ENCODE measurements at places on chromosomes 16 and 17. TPM values are rescaled to one million over a fixed set of nuclear protein-coding genes. Genes with fewer than 3 reads are reported as not detected.

DNA sequence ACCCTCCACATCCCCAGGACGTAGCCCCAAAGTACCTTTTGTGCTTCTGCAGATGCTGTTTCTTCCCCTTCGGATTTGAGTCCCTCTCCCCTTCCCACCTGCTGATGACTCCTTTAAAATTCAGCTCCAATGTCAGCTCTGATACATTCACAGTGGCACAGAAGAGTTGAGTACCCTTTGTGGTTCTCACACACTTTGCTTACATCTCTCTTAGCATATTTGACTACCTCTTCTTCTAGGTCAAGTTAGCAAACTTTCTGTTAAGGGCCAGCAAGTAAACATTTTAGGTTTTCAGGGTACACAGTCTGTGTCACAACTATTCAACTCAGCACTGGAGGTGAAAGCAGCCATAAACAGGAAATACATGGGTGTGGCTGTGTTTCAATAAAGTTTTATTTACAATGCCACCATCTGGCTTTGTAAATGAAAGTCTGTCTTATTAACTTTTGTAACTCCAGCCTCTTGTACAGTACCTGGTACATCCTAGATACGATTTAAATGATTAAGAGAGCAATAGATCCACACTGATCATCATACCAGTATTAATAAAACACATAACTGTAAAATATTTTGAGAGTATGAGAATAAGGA lies 161.7 kb downstream of the SOX9 start:
- DNase-seq, result no peak
- no peak overlapping the region for H3K27ac ChIP-seq
- H3K4me1 ChIP-seq, result no peaks in the 10 kb centered on the region
- no peaks in the 10 kb centered on the region for H3K36me3 ChIP-seq

Gene CHRNE
- total RNA-seq, result 0.76 TPM

Gene LGALS3BP
- 35.3 TPM for total RNA-seq

GRCh38 chr17:15511142-15511541 lies 43.7 kb upstream of the CDRT4 start:
- H3K27ac ChIP-seq, result no peak overlapping the region
- no peaks in the 10 kb centered on the region for H3K36me3 ChIP-seq
- H3K27me3 ChIP-seq, result no peaks in the 10 kb centered on the region
- H3K4me3 ChIP-seq, result no peak overlapping the region
- H3K4me1 ChIP-seq, result peaks cover 8% of the 10 kb centered on the region

GRCh38 chr16:66541388-66542355 lies 8.2 kb downstream of the TK2 start:
- H3K36me3 ChIP-seq, result no peaks in the 10 kb centered on the region
- no peak overlapping the region for H3K4me3 ChIP-seq
- DNase-seq, result no peak
- no peak overlapping the region for H3K27ac ChIP-seq

DNA sequence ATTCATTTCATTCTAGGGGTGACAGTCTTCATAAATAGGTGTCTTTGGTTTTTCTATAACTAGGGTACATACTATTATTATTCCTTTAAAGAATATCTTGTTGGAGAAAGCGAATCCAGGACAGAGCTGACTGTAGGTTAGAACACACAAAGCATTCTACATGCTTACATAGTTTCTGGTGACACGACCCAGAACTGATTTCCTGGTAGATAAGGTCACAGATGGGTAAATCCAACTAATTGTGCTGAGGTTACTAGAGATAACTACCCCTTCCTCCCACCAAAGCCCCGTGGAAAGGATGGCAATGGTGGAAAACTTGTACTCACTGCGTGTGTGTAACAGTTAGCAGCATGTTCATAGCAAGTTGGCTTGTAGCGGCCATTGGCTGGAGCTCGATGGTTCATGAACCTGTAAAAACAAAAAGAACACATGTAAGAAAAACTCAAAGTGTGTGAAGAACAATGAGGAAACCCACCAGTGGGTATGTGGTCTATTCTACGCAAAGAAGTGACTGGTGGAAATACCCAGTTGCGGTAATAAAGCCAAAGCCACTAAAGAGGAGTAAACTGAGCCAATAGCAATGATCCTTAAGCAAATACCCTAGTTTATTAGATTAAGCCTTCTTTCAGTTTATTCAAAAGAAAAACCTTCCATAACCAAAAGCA lies 7.7 kb downstream of the MMD start:
- H3K36me3 ChIP-seq, result no peaks in the 10 kb centered on the region
- H3K27ac ChIP-seq, result no peak overlapping the region
- no peak overlapping the region for H3K4me3 ChIP-seq
- H3K4me1 ChIP-seq, result no peaks in the 10 kb centered on the region
- DNase-seq, result no peak

DNA sequence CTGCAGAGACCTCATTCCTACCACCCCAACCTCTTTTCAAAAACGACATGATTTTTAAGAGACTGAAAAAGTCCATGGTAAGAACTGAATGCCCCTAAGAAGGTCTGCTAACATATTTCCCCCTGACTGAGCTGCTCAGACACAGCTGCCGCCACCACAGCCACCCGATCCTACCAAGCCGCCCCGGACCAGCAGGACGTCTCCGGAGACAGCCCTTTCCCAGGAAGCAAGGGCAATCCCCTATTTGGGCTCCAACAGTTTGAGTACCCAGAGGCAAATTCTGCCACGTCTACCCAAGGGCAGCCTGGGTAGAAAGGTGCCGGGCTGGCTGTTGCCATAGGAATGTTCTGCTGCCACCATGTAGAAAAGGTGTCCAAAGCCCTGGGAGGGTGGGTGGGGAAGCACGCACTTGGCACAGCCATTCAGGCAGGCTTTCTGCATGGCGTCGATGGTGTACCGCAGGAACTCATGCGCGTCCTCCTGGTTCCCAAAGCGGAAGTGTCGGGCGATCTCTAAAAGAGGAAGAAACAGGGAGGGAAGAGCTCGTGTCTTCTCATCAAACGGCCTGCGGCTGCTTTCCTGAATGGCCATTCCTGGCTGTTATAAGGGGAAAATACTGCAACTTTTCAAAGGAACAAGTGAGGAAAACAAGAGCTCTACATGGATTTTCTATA lies 13.6 kb downstream of the USP36 start:
- no peak overlapping the region for H3K4me3 ChIP-seq
- DNase-seq, result no peak
- H3K36me3 ChIP-seq, result peaks cover 7% of the 10 kb centered on the region
- H3K27me3 ChIP-seq, result no peaks in the 10 kb centered on the region
- H3K27ac ChIP-seq, result no peak overlapping the region
- no peaks in the 10 kb centered on the region for H3K4me1 ChIP-seq

- H3K4me3 ChIP-seq, result no peak overlapping the region
- no peaks in the 10 kb centered on the region for H3K36me3 ChIP-seq
- no peaks in the 10 kb centered on the region for H3K27me3 ChIP-seq
Measured at GRCh38 chr16:4303973-4304372, 11.9 kb upstream of the GLIS2 start.
